ENCODE measurements at places on chromosomes 7 and 10.
A peak's percentile ranks its signal among the peaks of the same experiment; 100 is the strongest.

DNA sequence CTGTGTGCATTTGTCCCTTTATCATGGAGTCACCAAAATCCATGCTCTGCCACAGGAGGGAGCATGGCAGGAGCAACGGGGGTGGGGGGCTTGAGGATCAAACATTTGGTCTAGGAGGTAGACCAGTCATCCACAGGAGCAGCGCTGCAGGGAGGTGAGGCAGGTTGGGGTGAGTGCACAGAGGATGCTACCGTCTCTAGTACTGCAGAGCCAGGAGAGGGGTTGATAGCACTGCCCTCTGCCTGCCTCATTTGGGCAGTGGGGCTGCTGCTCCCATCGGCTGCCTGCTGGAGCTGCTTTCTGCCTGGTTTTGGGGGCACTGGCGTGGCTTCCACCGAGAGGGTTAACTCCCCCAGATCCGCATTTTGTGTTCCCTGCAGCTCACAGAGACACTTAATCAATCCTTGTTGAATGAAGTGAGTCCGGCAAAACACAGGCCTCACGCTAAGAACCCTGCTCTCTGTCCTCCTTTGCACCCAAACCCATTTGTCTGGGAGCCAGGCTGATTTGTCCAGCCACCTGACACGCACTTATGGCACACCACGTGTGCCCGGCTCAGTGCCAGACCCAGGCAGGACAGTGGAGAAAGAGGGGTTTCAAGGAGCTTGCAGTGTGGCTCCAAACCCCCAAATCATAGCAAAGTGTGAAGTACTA is 527.1 kb upstream of the FOXK1 start:
- DNase-seq, result no peak

DNA sequence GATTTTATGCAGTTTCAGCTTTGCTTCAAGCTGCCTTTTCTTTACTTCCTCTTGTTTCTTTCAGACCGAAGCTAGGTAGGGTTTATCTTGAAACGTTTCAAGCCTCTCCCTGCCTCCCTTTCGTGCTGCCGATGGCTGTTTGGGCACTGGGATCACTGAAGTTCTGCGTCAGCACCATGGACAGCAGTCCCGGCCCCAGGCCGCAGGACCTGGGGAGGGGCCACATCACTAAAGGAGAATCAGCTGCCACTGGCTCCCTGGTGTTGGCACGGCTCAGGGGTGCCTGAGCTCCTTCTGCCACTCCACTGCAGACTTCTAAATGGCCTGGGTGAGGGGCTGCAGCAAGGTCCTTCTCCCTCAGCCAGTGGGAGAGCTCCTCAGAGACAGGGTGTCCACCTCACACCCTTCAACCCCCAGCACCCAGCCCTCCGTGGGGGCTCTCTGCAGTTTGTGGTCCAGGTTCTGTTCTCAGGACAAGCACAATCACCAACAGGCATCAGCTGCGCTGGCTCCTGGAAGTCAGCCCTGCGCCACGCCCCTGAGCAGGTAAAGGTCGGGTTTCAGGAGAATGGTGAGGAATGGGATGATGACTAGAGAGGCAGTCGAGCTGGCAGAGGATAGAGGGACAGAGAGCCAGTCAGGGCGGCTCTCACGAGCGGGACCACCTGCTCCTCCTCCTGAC is 387.2 kb downstream of the TCERG1L start:
- no peak for DNase-seq

- DNase-seq, result peak; percentile 98
Observed at GRCh38 chr7:10973061-10973941, at the start of gene PHF14. TSS of gene PHF14 (plus strand) at chr7:10973872. CDS start at chr7:10974324, 452 bp downstream.

- no peak for DNase-seq
Observed at GRCh38 chr7:98531717-98532116, 85.4 kb upstream of the NPTX2 start.

- DNase-seq, result no peak
Observed at GRCh38 chr10:132392811-132393694, 3.9 kb upstream of the PWWP2B start.

DNA sequence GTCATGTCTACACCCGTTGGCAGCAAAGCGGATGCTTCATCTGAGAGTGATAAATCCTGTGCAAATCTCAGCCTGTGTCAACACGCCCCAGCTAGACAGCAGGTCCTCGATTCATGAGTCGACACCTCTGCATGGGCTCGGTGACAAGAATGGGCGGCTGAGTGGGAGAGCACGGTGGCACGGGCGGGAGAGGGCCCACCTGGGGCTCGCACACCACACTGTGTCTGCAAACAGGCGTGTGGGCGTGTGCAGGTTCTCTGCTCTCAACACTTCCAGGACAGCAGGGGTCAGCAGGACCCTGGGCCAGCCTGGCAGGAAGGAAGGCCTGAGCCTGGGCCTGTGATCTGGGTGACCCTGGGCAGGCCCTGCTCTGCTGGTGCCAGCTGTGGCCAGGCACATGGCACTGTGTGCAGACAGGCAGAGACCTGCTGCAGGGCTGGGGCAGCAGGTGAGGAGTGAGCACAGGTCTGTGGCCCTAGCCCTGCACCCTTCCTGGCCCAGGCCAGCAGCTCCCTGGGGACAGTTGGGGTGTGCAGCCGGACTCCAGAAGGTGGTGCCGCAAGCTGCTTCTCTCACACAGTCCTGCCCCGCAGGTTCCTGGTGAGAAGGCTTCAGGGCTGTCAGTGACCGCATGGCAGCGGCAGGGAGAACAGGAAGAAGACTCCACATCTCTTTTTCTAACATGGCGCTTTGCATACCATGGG is 216.4 kb downstream of the ELFN1 start:
- DNase-seq, result no peak

GRCh38 chr10:130990486-130990885 is 321.0 kb downstream of the TCERG1L start:
- DNase-seq, result no peak

- no peak for DNase-seq
Observed at GRCh38 chr7:157682064-157682945, 345.5 kb downstream of the DNAJB6 start.

GRCh38 chr7:11702938-11703337 is 129.1 kb downstream of the THSD7A start:
- no peak for DNase-seq

DNA sequence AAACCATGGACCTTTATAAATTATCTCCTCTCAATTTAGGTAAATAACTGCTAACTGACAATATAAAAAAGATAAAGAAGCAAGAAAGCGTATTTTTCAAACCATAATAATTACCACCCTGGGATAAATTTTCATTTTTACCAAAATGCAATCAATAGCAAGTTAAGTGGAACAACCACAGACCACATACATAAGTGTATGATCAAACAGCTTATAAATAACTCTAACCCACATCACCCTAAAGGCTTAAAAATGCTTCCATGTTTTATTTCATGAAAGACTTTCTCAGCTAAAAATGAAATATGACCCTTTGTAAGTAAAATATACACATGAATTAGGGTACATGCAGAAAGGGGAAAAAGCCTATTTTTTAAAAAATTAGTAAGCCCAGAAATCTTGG is 156.5 kb downstream of the SGMS1 start:
- no peak for DNase-seq

DNA sequence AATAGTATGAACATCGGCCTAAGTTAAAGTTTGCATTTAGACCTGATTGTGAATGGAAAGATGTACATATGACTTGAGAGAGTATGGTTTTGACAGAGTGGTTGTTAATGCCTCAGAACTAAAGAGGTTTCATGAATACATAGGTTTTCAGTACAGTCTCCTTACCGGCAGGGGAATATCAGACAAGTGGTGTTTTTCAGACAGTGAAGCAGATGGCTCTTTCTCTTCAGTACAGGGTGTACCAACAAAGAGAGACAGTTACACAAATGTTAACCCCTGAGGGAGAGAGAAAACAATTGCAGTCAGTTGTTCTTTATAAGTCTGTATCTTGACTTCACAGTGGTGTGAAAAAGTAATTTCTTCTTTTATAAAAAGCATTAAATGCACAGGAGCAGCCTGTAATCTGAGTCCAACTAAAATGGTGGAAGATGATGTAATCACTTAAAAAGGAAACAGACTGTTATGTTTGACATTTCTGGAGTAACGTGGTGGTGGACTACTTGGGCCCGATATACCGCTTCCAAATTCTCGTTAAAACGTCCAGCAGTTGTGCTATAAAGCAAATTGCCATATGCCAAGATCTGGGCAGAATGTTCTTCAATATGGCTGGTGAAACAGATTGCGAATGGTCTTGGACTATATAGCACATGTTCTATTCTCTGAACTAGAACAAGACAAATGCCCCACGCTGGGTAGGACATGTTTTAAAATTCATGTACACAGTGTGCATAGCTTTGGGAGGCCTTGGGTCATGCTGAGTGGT is 69.2 kb downstream of the SDK1 start:
- DNase-seq, result no peak

DNA sequence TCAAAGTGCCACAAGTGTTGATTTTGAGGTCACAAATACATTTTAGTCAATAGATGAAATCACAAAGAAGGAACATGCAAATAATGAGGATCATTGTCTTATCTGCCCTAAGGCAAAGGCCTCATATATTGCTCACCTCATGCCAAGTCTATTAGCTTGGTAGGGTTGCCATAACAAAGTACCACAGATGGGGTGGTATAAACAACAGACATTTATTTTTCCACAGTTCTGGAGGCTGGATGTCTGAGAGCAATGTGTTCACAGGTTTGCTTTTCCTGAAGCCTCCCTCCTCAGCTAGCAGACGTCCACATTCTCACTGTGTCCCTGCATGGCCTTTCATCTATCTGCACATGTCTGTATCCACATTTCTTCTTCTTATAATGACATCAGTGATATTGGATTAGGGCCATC is 59.6 kb downstream of the RELN start:
- DNase-seq, result no peak

- DNase-seq, result no peak
Observed at GRCh38 chr10:92800134-92800733, 48.1 kb upstream of the EXOC6 start.

DNA sequence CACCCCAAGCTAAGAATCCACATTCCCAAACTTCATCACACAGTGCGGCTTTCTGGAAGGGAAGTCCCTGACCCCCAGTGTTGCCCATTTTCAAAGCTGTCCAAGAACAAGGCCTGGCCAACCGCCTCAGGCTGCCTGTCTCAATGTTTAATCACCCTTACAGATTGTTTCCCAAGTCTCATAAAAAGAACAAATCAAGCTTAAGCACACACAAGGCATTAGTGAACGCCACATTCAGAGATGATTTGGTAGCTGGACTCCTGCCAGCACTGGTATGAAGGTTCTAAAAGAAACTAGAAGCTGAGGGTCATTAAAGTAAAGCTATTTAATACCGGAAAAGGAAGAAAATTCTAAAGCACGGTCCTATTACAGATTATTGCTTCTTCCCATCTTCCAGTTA is 35.6 kb downstream of the C10orf90 start:
- DNase-seq, result no peak

GRCh38 chr7:43479042-43479441 is 103.9 kb upstream of the STK17A start:
- no peak for DNase-seq

GRCh38 chr10:123833170-123833850 is 58.3 kb downstream of the CPXM2 start:
- DNase-seq, result no peak

DNA sequence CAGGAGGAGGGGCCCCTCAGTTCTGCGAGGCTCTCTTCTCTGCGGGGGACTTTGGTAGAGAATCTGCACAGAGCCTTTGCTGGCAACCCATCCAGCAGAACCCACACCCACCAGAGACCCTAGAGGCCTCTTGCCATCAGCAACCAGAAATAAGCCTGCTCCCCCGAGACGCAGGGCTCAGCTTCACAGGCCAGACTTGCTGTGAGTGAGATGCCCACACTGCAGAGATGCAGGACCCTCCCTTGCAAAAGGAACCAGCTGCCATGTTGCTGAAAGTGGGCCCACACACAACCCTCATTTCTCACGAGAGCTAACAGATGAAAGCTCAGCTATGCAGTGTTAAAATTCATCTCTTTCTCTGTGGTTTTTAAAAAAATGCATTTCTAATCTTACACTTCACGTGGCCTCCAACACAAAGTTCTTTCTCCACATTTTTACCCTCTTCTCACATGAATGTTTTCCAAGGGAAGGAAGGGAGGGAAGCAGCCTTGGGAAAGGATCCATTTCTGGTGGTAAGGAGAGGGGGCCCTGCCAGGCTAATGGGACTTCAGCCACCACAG is 171.6 kb downstream of the CCDC3 start:
- no peak for DNase-seq

DNA sequence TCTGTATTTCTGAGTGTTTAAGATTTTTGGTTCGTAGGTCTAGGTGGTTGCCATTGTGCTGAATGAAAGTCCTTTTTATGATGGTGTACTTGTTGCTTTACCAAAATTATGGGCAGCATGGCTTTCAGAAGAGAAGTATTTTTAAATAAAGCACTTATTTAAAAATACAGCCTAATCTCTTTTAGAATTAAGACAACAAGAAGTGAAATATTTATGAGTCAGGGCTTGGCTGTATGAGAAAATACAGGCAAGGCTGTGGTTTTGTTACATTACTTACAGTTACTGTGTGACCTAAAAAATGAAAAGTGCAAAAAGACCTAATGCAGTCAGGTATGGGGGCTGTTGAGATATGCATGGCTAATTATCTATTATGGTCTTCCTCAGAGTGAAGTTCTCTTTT is 185.2 kb upstream of the PPP1R3A start:
- DNase-seq, result no peak

GRCh38 chr7:139651914-139652313 is 125.9 kb downstream of the HIPK2 start:
- no peak for DNase-seq

- no peak for DNase-seq
Observed at GRCh38 chr10:50211670-50212069, 39.6 kb downstream of the ASAH2 start.

DNA sequence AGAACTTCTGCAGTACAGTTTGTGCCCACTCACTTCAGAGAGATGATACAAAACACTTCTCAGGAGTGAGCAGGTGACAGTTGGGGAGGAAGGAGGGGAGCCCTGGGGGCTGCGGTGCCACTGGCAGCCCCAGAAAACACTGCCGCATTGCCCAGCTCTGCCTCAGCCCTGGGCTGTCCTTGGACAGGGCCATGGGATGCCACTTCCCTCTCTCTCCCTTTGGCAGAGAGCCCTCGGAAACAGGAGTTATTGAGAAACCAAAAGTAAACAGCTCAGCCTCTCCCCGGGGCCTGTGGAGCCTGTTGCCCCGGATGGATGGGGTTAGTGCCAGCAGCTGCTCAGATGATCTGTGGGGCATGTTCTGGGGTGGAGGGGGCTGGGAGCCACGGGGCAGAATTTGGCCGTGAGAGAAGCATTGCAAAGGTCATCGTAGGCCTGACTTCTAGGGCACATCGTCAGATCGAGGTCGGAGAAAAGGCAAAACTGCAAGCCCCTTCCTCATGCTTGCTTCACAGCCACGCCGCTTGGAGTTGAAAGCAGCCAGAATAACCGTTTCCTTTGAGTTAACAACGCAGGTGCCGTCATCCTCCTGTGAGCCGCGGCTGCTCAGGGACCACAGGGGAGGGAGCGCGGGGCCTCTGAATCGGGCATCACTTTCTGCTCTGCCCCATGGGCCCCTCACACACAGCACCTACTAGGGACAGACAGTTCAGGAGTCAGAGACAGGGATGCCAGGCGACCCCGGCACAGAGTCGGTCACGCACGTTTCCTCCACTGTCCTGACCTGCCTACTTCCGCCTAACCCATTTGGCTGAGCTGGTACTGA is 256.4 kb downstream of the CAMK1D start:
- DNase-seq, result peak; percentile 97

DNA sequence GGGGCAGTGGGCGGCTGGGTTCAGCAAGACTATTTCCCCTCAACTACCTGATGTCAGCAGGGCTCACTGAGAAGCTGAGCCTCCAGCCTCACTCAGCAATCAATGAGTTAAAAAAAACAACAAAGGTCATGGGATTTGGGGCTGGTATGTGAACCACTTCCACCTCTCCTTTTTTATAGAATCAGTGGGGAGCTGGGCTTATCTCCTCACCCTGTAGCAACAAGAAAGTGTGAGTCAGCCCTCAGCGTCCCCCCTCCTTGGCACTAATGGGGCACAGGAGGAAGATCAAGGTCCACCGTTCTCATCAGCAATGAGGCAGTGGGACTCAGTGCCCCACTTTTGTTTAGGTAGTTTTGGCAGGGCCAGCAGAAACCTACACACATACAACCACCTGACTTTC is 823.5 kb upstream of the POM121L12 start:
- no peak for DNase-seq
